Thoracic aorta (tissue), 2 donors: ENCODE measurements at places on chromosomes 6 and 20.

DNA sequence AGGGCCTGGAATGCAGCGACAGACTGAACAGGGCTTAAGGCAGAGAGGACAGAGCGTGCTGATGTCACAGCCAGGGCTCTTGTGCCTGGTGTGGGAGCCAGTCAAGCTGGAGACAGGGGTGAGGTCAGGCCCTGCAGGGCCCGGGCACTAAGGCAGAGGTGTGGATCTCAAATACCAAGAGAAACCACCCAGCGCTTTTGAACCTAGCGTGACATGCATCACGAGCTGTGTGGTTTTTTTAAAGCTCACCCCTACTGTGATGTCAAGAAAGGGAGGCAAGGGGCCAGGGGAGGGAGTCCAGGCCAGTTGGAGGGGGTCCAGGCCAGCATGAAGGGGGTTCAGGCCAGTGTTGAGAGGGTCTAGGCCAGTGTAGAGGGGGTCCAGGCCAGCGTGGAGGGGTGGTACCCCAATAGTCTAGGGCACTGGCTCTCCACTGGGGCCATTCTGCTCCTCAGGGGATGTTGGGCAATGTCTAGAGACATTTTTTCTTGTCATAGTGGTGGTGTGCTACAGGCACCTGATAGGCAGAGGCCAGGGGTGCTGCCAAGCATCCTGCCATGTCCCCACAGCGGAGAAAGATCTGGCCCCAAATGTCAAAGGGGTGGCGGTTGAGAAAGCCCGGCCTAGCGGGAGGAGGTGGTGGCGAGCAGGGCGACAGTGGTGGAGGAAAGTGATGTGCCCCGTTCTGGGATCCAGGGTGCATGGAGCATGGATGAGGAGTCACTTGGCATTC, 42.6 kb downstream of the RBM38 start:
- no peak overlapping the region for H3K4me3 ChIP-seq
- H3K36me3 ChIP-seq: no peaks in the 10 kb centered on the region
- no peak for DNase-seq
- peaks cover 37% of the 10 kb centered on the region for H3K4me1 ChIP-seq
- H3K27ac ChIP-seq: no peak overlapping the region
- H3K27me3 ChIP-seq: no peaks in the 10 kb centered on the region

GRCh38 chr6:91386204-91386603, 799.3 kb upstream of the MAP3K7 start:
- H3K4me1 ChIP-seq: no peaks in the 10 kb centered on the region
- no peak overlapping the region for H3K4me3 ChIP-seq
- DNase-seq: no peak
- no peaks in the 10 kb centered on the region for H3K27me3 ChIP-seq

DNA sequence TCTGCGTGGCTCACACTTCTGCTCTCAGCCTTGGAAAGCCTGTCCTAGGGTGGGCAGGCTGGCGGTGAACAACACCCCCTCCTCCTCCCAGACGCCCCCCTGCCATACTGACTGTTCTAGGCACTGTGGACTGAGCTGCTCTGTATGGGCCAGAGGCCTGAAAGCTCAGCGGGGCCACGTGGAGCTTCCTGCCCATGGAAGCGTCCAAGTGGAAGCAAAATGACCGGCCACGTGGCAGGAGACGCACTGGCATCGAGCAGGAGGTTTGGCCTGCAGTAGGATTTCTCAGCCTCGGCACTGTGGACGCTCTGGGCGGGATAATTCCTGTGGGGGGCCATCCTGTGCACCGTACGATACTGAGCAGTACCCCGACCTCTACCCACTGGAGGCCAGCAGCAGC, 88.7 kb downstream of the GRM4 start:
- no peak overlapping the region for H3K27ac ChIP-seq
- DNase-seq: no peak
- H3K36me3 ChIP-seq: no peaks in the 10 kb centered on the region
- H3K4me1 ChIP-seq: no peaks in the 10 kb centered on the region

DNA sequence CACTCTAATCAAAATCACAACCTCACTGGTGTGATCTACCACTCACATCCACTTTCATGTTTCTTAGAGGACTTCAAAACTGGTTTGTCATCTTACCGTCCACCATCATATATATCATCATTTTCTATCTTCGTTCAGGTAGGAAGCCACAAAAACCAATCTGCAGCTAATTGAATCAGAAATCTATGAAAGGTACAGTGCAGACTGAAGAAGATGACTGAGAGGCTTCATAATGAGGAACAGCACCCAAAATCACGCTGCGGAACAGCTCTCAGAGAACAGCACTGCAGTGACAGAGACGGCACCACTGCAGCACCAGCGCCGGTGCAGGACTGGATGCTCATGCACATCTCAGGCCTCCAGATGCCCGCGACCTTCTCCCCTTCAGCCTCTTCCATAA, 13.0 kb downstream of the GMDS start:
- H3K36me3 ChIP-seq: no peaks in the 10 kb centered on the region
- no peak overlapping the region for H3K4me3 ChIP-seq
- DNase-seq: no peak
- H3K27me3 ChIP-seq: no peaks in the 10 kb centered on the region

GRCh38 chr20:12640251-12640650, 368.5 kb upstream of the SPTLC3 start:
- no peak for DNase-seq
- H3K27ac ChIP-seq: no peak overlapping the region
- no peaks in the 10 kb centered on the region for H3K27me3 ChIP-seq
- no peaks in the 10 kb centered on the region for H3K36me3 ChIP-seq
- H3K4me1 ChIP-seq: no peaks in the 10 kb centered on the region
- H3K4me3 ChIP-seq: no peak overlapping the region

- no peaks in the 10 kb centered on the region for H3K27me3 ChIP-seq
- no peaks in the 10 kb centered on the region for H3K36me3 ChIP-seq
- no peaks in the 10 kb centered on the region for H3K4me1 ChIP-seq
- H3K4me3 ChIP-seq: no peak overlapping the region
- no peak for DNase-seq
- no peak overlapping the region for H3K27ac ChIP-seq
Measured at GRCh38 chr6:143187238-143187923, 126.7 kb downstream of the AIG1 start.

- no peak overlapping the region for H3K27ac ChIP-seq
- no peak for DNase-seq
- no peaks in the 10 kb centered on the region for H3K27me3 ChIP-seq
- H3K36me3 ChIP-seq: no peaks in the 10 kb centered on the region
- peaks cover 4% of the 10 kb centered on the region for H3K4me1 ChIP-seq
Measured at GRCh38 chr6:133555685-133556084, 314.5 kb downstream of the EYA4 start.

DNA sequence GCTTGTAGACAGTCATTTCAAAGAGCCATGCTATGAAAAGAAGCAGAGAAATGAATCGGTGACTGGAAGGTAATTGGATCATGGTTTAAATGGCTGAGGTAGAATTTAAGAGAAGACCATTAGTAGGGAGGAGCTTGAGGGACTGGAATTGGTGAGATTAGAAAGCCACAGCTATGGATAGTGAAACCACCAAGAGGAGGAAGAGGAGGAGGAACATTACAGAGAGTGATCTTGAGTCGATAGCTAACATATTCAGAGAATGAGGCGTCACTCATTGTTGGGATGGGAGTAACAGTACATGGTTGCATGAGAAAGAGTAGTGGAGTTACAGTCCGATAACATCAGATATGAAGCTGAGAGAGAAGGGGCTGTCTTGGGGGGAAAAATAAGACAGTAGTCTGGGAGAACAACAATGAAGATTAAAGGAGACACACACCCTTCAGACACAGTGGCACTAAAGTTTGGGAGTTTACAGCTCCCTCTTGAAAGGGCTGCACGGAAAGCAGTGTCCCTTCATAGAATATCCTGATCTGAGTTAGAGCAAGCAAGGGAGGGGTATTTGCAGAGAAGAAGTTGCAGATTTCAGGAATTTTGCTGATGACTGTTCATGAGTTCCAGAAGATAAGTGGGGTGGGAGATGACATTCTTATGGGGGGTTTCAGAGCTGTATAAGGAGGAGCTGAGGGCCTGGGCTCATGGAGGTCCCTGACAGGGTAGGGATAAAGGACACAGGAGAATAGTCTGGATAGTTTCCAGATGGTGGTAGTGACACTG, 15.1 kb upstream of the LAMP5 start:
- no peak overlapping the region for H3K27ac ChIP-seq
- DNase-seq: no peak
- no peaks in the 10 kb centered on the region for H3K27me3 ChIP-seq
- no peaks in the 10 kb centered on the region for H3K36me3 ChIP-seq
- H3K4me3 ChIP-seq: no peak overlapping the region

DNA sequence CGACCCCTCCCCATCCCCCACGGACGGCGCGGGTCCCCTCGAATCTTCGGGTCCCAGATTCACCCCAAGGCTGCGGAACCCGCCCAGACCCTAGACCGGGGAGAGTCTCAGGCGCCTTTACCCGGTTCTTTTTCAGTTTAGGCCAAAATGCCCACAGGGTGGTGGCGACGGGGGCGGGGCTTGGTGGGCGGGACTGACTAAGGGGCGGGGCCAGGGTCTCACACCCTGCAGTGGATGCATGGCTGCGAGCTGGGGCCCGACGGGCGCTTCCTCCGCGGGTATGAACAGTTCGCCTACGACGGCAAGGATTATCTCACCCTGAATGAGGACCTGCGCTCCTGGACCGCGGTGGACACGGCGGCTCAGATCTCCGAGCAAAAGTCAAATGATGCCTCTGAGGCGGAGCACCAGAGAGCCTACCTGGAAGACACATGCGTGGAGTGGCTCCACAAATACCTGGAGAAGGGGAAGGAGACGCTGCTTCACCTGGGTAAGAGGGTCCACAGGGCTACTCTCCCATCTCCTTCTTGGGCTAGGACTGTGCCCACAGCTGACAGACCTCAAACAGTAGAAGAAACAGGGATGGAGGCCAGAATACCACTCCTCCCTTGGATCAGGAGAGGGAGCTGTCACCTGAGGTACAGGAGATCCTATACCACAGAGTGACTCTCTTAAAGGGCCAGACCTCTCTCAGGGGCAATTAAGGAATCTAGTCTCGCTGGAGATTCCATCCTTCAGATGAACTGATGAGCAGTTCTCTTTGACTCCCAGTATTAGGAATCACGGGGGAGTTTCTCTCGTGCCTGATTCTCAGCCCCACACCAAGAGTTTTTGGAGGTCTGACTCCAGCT, 942 bp downstream of the HLA-E start:
- peak overlapping the region; percentile 96 for H3K27ac ChIP-seq
- H3K4me3 ChIP-seq: peak overlapping the region; percentile 83
- no peaks in the 10 kb centered on the region for H3K27me3 ChIP-seq
- no peak for DNase-seq
- peaks cover 10% of the 10 kb centered on the region for H3K4me1 ChIP-seq

- no peak for DNase-seq
- no peak overlapping the region for H3K27ac ChIP-seq
- H3K4me3 ChIP-seq: no peak overlapping the region
- no peaks in the 10 kb centered on the region for H3K27me3 ChIP-seq
- no peaks in the 10 kb centered on the region for H3K36me3 ChIP-seq
Measured at GRCh38 chr6:158021814-158022748, 40.4 kb downstream of the SYNJ2 start.

DNA sequence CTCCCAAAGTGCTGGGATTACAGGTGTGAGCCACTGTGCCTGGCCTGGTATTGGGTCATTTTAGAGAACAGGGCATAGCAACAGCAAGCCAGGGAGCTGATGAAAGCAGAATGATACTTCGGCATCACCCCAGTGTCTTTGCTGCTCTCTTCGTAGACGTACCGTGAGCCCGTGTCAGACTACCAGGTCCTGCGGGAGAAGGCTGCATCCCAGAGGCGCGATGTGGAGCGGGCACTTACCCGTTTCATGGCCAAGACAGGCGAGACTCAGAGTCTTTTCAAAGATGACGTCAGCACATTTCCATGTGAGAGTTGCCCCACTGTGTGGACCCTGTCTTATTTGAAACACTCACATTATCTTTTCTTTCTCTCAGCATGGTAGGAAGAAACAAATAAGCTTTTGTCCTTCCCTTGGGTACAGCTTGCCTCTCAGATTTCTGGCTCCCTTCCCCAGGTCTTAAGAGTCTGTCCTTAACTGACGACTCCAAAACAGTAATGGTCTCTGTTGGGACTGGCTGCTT, 15.9 kb downstream of the TAF8 start:
- H3K4me3 ChIP-seq: no peak overlapping the region
- peaks cover 46% of the 10 kb centered on the region for H3K36me3 ChIP-seq

GRCh38 chr6:135219346-135219745, 38.2 kb downstream of the MYB start:
- H3K27me3 ChIP-seq: no peaks in the 10 kb centered on the region
- DNase-seq: no peak
- H3K4me1 ChIP-seq: no peaks in the 10 kb centered on the region
- H3K4me3 ChIP-seq: no peak overlapping the region

GRCh38 chr20:60006261-60006660, 48.0 kb downstream of the CDH26 start:
- no peaks in the 10 kb centered on the region for H3K27me3 ChIP-seq
- H3K27ac ChIP-seq: no peak overlapping the region
- no peak for DNase-seq
- H3K4me1 ChIP-seq: no peaks in the 10 kb centered on the region
- no peak overlapping the region for H3K4me3 ChIP-seq
- no peaks in the 10 kb centered on the region for H3K36me3 ChIP-seq

DNA sequence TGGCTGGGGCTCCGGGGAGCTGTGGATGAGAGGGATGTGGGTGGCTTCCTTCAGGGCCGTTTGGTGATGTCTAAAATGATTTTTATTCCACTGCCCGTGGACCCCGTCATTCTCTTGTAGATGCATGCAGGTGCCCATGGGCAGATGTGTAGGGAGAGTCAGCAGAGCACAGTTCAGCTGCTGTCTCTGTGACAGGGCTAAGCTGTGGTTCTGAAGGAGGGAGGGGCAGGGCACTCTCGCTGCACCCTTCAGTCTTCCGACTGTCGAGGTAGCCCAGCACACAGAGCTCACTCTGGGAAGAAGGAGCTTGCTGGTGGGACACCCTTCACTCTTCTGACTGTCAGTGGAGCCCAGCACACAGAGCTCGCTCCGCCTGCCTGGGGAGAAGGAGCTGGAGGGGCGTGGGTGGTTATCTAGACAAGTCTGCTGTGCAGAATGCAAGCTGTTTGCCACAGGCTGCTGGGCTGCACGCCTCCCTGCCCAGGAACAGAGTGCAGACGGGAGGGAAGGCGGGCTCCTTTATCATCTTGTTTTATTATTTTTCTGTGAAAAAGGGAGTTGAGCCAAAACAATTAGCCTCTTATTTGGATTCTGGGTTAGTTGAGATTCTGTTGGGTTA, 28.4 kb upstream of the ADRM1 start:
- no peaks in the 10 kb centered on the region for H3K27me3 ChIP-seq
- DNase-seq: no peak
- peaks cover 44% of the 10 kb centered on the region for H3K36me3 ChIP-seq
- H3K4me3 ChIP-seq: no peak overlapping the region

GRCh38 chr6:144310765-144311164, 25.6 kb downstream of the UTRN start:
- no peak overlapping the region for H3K27ac ChIP-seq
- H3K4me3 ChIP-seq: no peak overlapping the region
- peaks cover 8% of the 10 kb centered on the region for H3K36me3 ChIP-seq
- H3K27me3 ChIP-seq: no peaks in the 10 kb centered on the region
- no peak for DNase-seq

- no peaks in the 10 kb centered on the region for H3K27me3 ChIP-seq
- H3K27ac ChIP-seq: no peak overlapping the region
- no peak for DNase-seq
- no peaks in the 10 kb centered on the region for H3K4me1 ChIP-seq
Measured at GRCh38 chr6:97790926-97791590, 508.0 kb upstream of the MMS22L start.

- no peak within 1 kb of the TSS for H3K27ac ChIP-seq
- DNase-seq: peak; percentile 79
- H3K36me3 ChIP-seq: no peaks in the 10 kb centered on the region
Measured at GRCh38 chr6:149922642-149923326, at the start of gene RAET1G. TSS of gene RAET1G (minus strand) at chr6:149923121. CDS start at chr6:149923010, 111 bp downstream.
